Mammary epithelial cell (primary cell): ENCODE measurements at places on chromosomes 12 and 14.
A peak's percentile ranks its signal among the peaks of the same experiment; 100 is the strongest.

- DNase-seq: no peak
Measured at GRCh38 chr12:128510511-128510910, 243.5 kb downstream of the TMEM132C start.

DNA sequence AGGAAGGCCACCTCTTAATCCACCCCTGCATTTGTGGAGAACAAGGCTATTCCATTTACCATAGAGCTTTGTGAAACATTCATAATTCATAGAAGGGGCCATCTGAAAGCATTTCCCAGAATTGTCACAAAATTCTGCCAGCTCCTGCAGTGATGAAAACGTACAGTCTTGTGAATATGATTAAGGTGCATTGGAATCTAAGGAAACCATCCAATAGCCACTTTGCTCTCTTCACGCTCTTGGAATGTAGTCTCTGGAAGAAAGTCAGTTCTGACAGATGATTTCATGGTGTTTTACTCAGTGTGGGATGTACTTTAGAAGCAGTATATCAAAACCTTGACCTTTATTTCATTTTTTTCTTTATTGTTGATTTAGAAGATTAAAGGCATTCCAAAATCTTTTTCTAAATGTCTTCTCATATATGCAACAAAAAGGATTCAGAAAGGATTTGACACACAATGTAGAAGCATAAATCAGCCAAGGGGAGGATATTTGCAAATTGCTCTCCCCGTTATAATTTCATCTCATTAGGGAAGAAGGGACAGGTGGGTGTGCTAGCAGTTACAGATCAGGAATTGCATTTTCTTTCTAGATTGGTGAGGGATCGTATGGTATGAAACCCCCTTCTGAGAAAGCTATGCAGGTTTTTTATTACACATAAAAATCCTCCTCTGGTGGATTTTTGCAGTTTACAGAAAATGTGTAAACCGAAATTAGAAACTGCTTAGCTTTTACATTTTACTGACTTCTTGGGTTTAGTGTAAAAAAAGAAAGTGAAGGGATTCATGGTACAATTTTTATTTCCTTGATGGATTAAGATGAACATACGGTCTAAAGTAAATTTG, 390.2 kb downstream of the LRIG3 start:
- DNase-seq: peak; percentile 84

DNA sequence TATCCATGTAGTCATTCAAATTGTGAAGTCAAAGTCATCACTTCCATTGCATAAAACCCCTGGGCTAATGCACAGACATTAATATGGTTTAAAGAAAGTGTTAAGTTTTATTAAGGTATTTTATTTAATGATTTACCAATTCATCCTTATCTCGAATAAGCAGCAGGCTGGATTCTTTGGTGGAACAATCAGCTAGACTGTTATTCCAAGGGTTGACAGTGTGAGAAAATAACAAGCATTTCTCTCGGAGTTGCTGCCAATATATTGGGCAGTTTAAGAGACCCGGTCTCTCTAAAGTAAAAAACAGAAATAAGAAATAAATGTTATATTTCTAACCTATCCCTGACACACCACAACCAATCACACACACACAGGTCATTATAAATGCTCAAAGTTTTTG, 9.4 kb downstream of the KLRB1 start:
- DNase-seq: no peak

DNA sequence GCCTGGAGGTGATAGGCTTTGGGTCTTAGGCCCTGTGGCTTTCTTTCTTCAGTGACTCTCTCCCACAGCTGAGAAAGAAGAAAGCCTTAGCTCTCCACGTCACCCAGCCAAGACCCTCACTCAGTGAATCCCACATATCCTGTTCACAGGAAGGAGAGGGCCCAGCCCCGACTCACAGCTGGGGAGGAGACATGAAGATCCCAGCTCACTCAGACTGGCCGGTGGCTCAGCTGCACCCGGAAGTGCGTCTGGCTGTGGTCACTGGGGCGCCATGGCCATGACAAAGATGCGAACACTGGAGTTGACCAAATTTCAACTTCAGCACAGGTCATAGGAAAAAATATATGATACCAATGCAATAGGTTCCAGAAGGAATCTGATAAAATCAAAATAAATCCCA, 14.2 kb downstream of the DLK1 start:
- no peak for DNase-seq

DNA sequence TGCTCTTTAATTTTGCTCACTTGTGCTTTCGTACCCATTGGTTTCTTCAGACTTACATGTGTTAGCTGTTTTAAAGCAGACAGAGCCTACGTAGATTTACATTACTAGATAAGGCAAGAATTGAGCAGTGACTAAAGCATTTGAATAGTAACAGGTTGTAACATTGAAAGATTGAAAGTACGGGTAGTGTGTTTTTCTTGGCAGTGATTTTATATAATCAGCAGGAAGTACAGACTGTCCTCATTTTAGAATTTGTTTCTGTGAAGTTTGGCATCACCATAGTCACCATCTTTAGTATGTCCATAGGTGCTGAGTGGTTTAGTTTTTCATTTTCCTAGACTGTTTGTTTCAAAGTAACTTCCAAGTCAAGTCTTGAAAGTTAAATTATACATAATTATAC, 14.0 kb downstream of the RTRAF start:
- DNase-seq: no peak

GRCh38 chr12:129483111-129483893, 420.5 kb downstream of the TMEM132D start:
- DNase-seq: no peak

GRCh38 chr14:103118663-103119404, 4.4 kb upstream of the TNFAIP2 start:
- DNase-seq: no peak

DNA sequence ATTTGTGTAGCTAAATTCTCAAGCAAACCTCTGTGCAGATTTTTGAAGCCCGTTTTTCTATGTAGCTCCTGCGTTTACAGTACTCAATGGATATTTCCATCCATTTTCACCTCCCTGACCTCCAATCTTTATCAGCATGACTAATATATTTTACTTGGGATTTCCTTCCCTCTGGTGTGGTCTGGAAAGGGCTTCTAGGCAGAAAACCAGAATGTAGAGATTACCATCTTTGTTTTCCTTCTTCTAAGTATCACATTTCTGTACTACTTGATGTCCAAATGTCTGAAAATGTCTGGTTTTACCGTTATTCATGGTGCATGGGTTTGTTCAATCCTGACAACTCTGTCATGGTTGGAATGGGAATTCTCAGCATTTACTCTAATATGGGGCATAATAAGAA, 907.6 kb upstream of the FLRT2 start:
- no peak for DNase-seq

DNA sequence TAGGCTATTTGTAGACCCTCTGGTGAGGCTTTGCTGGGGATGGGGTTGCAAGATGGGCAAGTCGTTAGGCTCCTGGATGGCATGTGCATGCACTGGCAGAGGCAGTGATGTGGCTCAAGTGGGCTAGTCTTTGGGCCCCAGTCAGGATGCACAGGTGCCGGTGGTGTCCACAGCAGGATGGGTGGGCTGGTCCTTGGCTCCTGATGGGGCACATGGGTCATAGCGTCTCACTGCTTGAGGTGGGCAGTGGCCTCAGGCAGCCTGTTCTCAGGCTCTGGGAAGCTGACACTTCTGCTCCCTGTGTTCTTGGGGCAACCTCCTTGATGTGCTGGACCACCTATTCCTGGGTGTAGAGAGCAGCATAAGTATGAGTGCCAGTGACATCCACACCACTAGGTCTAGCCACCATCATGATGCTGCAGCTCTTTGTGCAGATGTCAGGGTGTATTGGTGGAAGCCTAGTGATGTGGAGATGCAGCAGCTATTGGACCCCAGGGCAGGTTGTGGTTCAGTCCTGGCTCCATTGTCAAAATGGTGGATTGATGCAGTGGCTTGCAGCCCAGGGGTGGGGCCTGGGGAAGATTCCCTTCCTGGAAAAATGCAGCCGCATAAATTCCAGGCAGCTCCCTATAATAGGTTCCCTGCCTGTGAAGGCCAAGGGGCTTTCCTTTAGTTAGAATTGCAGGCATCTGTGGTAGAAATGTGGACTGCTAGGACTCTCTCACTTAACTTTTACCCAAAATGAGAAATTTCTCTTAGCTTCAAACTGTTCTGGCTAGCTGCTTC, 742.5 kb upstream of the MDGA2 start:
- no peak for DNase-seq

GRCh38 chr14:61379639-61380184, 58.3 kb downstream of the PRKCH start:
- DNase-seq: no peak

DNA sequence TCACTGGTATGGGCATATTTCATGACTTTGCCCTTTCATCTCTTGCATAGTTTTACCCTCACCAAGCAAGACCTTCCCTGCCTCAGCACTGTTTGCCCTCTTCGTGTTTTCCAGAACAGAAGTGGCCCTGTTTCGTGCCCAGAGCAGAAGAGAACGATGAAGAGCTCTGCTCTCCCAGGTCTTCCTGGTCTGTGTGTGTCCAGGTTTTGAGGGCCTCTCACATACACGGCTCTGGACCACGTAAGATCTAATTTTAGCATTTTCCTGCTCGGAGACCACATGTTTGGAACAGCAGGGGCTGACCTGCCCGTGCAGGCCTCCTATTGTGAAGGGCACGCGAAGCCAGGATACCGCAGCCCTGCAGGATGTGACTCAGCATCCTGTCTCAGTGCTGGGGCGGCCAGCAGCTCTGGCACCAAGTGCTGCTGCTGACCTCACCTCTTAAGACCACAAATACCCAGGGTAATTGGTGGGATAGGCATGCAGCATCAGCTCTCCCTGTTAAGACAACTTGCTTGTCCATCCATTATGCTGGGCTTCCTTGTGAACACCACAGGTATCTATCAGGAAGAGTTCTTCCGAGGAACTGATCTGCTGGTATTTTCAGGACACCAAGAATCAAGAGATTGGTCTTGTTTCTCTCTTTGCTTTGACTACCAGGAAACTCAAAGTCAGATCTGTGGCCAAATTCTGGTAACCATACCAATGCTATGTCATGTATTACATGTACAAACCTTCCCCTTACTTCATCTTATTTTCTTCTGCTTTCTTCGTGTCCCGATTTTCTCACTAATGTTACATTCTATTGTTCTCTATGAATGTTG, 19.0 kb downstream of the SSH1 start:
- peak; percentile 99 for DNase-seq

DNA sequence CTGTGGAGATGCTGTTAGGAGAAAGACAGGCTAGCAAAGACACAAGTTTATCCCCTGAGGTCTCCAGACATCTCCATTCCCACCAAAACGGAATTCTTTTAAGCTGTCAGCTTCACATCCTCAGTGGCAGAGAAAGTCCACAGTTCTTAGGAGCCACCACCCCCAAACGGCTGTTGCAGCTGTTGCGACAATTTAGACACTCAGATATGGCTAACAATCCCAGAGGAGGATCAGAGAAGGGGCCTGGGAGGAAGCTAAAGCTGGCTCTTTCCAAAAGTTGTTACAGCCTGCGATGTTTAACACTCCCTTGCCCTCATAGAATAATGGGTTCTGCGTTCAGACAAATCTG, 1.9 kb upstream of the ATP5MC2 start:
- DNase-seq: no peak

DNA sequence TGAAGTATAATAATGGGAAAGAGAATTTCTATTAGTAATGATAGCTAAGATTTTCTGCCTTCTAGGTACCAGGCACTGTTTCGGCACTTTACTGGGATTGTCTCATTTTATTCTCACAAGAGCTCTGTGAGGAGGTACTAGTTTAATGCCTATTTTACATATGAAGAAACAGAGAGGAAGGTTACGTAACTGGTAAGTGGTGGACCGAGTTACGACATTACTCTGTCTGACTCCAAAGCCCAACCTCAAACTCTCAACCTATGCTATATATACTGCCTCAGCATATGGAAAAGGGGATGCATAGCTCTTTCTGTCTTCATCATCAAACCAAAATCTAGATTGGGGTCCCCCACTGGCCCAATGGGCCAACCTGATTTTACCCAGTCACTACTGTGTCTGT, 133.5 kb downstream of the KTN1 start:
- DNase-seq: no peak

DNA sequence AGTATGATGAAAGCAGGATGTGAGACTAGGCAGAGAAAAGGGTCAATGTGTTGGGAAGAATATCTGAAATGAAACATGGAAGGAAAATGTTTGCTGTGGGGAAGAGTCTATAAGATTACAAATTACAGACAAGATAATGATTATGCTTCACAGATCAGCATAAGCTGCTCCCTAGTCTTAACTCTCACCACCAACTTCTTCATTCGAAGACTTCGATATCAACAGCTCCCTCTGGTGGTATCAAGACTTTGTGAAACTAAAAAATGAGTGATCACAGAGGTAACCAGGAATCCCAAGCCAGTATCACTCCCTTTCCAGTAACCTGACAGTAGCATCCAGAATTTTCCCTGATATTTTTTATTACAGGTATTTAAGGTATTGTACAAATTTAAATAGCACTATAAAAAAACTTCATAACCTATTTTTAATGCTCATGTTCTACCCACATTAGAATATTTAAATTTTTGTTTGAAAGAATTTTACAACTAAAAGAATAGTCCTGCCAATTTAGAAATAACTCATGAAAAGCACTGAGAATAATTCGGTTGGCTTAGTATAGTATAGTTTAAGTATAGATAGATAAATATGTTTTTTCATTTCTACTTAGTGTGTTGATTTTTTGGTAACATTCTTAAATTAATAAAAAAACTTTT, 84.4 kb downstream of the C2CD5 start:
- DNase-seq: peak; percentile 48

- DNase-seq: no peak
Measured at GRCh38 chr14:73713206-73713802, 880 bp downstream of the PNMA1 start.

DNA sequence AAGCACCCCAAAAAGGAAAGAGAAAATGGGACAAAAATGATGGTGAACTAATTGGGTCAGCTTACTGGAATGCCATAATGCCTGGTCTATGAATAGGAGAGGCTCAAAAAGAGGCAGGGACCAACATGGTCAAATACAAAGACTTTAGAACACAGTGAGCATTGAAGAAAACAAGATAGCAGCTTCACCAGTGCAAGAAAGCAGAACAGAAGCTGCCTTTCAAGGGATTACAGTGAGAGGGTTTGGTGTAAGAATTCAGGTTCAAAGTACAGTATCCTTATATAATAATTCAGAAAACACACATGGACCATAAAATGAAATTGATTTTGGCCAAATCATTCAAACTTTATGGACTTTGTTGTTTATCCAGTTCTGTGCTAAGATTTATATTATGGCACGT, 162.1 kb downstream of the NAV3 start:
- no peak for DNase-seq

DNA sequence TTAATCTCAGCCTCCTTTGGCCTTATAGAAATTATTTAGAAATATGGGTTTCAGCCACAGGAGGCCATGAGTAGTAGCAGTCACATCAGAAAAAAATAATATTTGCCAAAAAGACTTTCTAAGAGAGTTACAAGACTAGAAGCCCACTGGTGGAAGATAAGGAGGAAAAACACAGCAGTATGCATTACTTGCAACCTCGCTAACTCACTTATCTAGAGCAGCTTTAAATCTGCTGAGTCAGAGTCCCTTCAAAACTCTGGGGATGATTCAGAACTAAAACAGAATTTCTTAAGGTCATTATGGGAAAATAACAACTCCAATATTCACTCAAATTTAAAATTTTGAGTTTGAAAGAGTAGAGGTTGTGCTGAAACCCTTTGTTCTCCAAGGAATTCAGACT, 6.2 kb downstream of the OR4K17 start:
- DNase-seq: no peak

GRCh38 chr14:103400537-103400936, 15.3 kb downstream of the MARK3 start:
- DNase-seq: no peak
